Stimulated activated CD4-positive, alpha-beta T cell treated with anti-CD3 and anti-CD28 coated beads, Interleukin-2, amount 100 ng/mL, for 24 hours (primary cell): ENCODE measurements at places on chromosomes 5 and 9.
A peak's percentile ranks its signal among the peaks of the same experiment; 100 is the strongest.

GRCh38 chr9:14616188-14616982 is 76.8 kb downstream of the ZDHHC21 start:
- DNase-seq: no peak

DNA sequence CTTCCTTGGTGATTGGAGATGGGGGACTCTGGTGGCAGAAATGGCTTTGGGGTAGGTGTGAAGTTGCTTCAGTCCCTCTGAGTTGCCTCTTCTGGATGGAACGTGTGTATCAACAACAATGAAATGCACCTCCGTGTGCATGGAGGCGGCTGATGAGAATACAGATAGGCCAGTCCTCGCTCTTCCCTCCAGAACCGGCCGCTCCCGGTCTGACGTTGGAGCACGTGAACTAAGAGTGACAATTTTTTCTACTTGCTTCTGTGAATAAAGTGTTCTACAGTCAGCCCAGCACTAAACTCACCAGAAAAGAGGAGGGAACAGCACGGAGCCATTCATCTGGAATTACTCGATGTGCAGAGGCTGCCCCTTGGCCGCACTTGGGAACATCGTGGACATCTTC is 90.7 kb downstream of the ANKRD33B start:
- DNase-seq: no peak

GRCh38 chr5:137264573-137264972 is 234.6 kb downstream of the SPOCK1 start:
- DNase-seq: no peak

GRCh38 chr9:23341346-23341745 is 484.7 kb downstream of the ELAVL2 start:
- no peak for DNase-seq

- no peak for DNase-seq
Measured at GRCh38 chr5:113169720-113170119, 193.1 kb downstream of the DCP2 start.

DNA sequence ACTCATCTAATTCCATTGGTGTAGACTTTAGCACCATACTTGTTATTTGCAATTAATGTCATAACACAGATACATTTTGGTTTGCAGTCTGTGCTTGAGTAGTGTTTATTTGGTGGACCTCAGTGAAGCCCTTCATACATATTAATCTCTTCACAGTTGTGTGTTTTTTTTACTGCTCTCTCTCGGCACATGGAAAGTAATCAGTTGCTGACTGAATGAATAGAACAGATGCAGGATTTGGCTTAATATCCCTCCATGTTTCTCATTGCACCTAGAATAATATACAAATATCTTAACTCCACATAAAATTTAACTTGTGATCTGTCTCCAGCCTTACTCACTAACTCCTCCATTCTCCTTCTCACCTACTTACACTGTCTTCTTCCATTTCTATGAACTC is 319.1 kb downstream of the DMRT2 start:
- no peak for DNase-seq

DNA sequence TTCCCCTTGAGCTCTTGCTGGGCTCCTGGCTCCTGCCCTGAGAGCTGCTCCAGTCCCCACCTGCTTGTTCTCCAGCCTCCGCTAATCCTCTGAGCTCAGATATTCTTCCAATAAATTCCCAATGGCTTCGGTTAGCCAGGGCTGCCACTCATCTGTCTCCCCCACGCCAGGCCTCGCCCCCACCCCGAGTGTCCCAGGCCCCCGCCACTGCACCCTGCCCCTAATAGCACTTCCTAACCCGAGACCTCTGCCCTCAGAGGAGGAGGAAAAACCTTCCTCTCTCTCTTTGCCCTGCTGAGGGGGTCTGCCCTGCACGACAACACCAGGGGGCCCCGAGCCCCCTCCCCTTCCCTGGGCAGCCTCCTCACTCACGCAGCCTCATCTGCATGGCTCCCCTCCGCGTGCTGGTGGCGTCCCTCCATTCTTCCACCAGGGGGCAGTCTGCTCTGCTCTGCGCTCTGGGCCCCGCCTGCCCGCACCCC is 5.4 kb upstream of the LCN15 start:
- peak; percentile 66 for DNase-seq

- DNase-seq: no peak
Measured at GRCh38 chr9:114221706-114222465, 66.5 kb downstream of the COL27A1 start.

DNA sequence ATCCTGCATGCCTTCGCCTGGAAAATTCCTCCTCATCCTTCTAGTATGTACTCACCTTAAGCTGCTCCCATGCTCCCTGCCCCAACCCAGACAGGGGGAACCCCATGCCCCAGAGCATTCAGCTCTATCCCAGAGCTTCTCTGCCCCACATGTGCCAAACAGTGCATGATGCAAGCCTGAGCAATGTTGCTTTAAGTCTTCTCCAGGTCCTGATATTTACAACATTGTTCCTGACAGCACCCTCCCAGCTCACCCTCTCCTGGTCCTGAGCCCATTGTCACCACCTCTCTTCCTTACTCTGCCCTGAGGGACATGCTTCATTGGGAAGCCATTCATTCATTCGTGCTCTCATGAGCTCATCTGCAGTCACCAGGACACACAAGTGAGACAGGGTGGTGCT is 23.4 kb upstream of the BARX1 start:
- DNase-seq: no peak

- DNase-seq: no peak
Measured at GRCh38 chr9:87350915-87351314, 146.8 kb upstream of the DAPK1 start.
